ENCODE measurements at places on chromosomes 11 and 22. TPM values are rescaled to one million over a fixed set of nuclear protein-coding genes. Genes with fewer than 3 reads are reported as not detected.

Gene PARVA
- total RNA-seq, result 58.1 TPM

Gene LRRC32
- total RNA-seq, result 36.3 TPM

Gene ZNF280B
- total RNA-seq, result 2.2 TPM

Gene LGR4
- total RNA-seq, result 15.3 TPM

Gene RPS19BP1
- total RNA-seq, result 68.9 TPM
